ENCODE measurements at places on chromosomes 3 and 15. TPM values are rescaled to one million over a fixed set of nuclear protein-coding genes. Genes with fewer than 3 reads are reported as not detected.

Gene ANKRD34C
- not detected for total RNA-seq

Gene GOLGA8T
- not detected for total RNA-seq

Gene PLA2G4D
- not detected for total RNA-seq

Gene GHRL
- total RNA-seq: not detected

Gene LRTM1
- not detected for total RNA-seq

Gene HACD2
- total RNA-seq: 35.8 TPM

DNA sequence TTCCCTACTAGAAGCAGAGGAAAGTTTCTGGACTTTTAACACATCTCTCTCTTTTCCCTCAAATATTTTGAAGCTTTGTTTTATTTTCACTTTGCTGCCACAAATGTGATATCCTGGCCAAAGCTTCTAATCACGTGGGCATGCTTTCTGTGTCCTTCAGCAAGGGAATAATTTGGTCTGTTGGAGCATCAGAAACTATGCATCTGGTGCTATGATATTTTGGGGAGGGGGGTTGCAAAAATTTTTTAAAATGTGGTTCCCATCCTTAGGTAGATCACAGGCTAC is 254.2 kb downstream of the GAP43 start:
- no peak overlapping the region for H3K4me3 ChIP-seq
- H3K4me1 ChIP-seq: no peaks in the 10 kb centered on the region
- DNase-seq: no peak

DNA sequence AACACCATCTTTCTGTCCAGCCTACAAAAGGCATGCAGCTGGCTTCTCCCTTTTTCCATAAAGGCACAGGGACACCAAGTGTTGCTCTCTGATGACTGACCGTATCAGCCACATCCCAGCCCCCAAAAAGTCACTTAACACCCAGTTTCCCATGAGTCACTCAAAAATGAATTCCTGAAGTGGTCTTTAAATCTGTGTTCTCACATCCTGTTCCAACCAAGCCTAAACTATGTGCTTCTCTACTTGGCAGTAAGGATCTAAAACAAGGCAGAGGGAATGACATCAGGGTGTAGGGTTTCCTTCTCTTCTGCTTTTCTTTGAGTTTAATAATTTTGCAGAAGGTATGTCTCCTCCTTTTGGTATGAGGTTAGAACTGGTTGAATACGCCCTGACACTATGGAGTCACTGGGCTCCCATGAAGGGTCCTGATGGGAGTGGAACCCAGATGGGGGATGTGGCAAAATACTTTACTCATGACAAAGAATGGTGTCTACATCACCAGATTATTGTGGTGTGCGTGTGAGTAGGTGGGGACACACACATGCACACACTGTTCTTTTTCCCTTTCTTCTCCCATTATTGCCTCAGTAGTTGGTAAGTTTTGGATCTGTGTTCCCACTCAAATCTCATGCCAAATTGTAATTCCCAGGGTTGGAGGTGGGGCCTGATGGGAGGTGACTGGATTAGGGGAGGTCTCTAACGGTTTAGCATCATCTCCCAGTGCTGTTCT is 35.6 kb upstream of the CCK start:
- no peaks in the 10 kb centered on the region for H3K27me3 ChIP-seq
- no peaks in the 10 kb centered on the region for H3K4me1 ChIP-seq
- H3K27ac ChIP-seq: no peak overlapping the region

GRCh38 chr3:48621461-48621869 is at the start of gene TMEM89:
Gene TMEM89 (minus strand): TSS chr3:48621769. CDS start chr3:48621756, 13 bp downstream.
- no peak for DNase-seq
- peaks cover 6% of the 10 kb centered on the region for H3K4me1 ChIP-seq
- no peaks in the 10 kb centered on the region for H3K27me3 ChIP-seq
- no peak within 1 kb of the TSS for H3K4me3 ChIP-seq
- H3K27ac ChIP-seq: no peak within 1 kb of the TSS

GRCh38 chr3:4988983-4989834 is 10.0 kb downstream of the BHLHE40 start:
- H3K4me3 ChIP-seq: no peak overlapping the region
- H3K36me3 ChIP-seq: 0 out of 2 replicates have a peak, but pooled peaks cover 2% of the 10 kb centered on the region
- peak; percentile 51 for DNase-seq
- peak overlapping the region; percentile 9 for H3K27ac ChIP-seq
